ENCODE measurements at places on chromosomes 4 and X.

GRCh38 chrX:20431486-20431885, 164.8 kb upstream of the RPS6KA3 start:
- no peak for DNase-seq

GRCh38 chr4:23904639-23905071, 14.8 kb upstream of the PPARGC1A start:
- no peak for DNase-seq

DNA sequence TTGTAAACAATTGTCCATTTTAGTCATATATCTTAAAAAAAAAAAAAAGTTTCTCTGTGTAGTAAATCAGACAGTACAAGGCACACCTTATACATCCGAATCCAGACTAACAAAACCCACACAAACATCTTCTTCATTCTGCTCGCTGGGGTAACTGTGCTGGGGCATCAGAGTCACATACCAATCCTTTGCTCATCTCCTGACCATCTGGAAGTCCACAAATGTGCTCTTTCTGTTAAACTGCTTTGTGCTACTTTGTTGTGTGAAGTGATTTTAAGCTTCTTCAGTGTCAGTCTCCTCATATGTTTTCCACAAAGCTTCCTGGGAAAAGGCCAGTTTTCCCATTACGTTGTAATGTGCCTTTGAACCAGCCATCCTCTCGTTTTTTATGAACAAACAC, 86.2 kb upstream of the CBR4 start:
- DNase-seq = no peak

DNA sequence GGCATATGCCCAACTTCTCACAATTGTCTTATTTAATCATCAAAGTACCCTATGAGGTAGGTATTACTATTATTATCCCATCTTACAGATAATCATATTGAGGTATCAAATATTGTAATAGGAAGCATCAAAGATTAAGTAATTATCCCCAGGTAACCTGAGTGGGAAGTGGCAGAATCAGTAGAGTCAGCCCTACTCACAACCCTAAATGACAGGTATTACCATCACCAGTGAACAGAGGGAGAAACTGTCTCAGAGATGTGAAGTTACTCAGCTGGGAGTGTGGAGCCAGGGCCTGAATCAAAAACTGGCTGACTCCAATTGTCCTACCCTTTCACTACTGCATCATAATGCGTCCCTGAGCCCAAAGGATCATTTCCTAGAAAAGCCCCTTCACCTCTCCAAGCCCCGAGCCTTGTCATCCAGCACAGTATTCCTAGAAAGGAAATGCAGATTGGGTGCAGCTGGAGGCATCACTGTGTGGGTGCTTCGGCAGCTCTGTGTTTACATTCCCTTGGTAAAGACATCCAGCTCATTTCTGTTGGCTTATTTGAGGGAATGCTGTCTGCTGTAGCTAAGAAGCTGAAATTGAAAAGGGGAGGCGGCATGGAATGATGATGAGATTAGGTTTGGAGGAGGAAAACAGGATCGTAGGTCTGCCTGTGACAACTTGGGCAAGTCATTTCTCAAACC, 72.8 kb downstream of the DHX15 start:
- no peak for DNase-seq

- no peak for DNase-seq
Observed at GRCh38 chr4:104907991-104908390, 238.7 kb upstream of the TET2 start.

- DNase-seq = no peak
Observed at GRCh38 chrX:107324493-107325310, 118.3 kb downstream of the DNAAF6 start.

DNA sequence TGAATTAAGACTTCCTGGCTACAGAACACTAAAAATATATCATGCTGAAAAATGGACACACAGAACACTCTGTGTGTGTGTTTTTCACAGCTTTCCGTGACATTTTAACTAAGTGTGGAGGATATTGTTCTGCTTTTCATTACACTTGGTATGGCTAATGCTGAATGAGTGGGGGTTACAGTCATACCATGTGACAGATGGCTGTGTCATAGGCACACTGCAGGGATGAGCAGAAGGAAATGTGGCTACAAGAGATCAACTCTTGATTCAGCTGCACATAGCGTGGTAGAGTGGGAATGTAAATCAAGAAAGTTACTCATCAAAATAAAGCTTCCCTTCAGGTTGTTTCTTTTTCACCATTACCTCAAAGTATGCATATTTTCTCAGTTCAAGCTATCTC, 669.8 kb downstream of the IQCM start:
- no peak for DNase-seq

DNA sequence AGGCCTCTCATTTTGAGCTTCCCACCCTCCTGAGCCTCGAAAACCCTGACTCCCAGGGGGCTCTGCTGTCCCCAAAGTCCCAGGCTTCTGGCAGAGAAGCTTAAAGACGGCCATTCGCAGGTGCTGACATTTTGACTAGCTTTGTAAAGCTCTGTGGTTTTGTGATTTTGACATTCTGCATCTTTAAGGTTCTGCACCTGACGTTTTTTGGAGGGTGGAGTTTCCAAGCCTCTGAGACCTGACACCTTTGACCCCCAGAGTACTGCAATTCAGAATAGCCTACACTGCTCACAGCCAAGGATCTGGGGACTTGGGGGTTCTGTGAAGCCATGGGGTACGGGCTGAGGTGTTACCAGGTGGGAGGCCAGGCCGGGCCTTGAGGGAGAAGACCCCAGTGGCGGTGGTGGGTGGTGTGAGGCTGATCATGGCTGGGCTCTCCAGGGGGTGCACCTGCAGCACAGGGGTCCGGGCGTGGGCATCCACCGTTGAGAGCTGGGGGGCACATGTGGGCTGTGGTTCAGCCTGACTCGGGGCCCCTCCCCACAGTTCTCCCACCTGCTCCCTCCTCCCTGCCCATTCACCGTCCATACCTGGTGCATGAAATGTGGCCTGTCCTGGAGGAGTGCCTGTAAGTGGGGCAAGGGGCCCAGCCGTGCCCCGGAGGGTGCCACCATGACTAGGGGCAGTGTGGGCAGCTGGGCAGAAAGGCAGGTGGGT, 7.3 kb downstream of the FOXP3 start:
- no peak for DNase-seq

DNA sequence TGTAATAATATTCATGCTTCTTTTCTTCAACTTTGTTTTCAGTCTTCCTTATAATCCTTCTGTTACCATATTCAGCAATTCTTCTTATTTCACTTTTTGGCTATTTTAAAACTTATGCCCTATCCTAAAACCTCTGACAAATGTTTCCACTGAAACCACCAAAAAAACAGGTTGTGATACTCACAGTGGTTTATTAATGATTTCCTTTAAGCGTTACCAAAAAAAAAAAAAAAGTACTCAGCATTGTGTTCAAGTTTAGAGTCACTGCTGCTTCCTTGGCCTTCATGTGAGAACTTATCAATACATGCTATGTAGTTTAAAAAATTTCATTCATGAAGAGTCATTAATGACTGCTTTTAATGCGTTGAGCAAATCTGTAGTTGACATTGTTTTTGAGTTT, 35.4 kb upstream of the UGT2A3 start:
- DNase-seq = no peak

GRCh38 chrX:68842351-68842750, 13.5 kb downstream of the EFNB1 start:
- DNase-seq = no peak

GRCh38 chr4:8277356-8278008, 7.9 kb downstream of the HTRA3 start:
- DNase-seq = no peak

- no peak for DNase-seq
Observed at GRCh38 chrX:65491620-65492019, 43.0 kb downstream of the LAS1L start.

- no peak for DNase-seq
Observed at GRCh38 chr4:138977524-138977923, 38.1 kb upstream of the NOCT start.

GRCh38 chr4:36921476-36922216, 322.9 kb upstream of the NWD2 start:
- DNase-seq = no peak

GRCh38 chrX:125203737-125204578, 115.7 kb upstream of the TEX13C start:
- DNase-seq = no peak

DNA sequence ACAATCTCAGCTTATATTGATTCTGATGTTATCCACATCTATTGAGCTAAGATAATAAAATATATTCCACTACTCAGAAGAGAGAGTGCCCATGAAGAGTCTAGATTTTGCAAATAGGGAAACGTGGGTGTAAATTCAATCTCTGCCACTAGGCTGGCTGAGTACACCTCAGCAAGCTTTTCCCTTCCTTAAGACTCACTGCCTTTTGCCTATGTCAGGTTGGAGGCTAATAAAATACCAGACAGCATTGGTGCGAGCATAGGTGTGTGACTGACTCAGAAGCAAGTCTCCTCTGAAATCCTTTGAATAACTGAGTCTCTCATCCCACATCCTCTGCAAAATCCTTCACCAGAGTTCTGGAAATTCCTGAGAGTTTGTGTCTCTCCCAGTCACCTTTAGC, 405.4 kb upstream of the CPEB2 start:
- no peak for DNase-seq

DNA sequence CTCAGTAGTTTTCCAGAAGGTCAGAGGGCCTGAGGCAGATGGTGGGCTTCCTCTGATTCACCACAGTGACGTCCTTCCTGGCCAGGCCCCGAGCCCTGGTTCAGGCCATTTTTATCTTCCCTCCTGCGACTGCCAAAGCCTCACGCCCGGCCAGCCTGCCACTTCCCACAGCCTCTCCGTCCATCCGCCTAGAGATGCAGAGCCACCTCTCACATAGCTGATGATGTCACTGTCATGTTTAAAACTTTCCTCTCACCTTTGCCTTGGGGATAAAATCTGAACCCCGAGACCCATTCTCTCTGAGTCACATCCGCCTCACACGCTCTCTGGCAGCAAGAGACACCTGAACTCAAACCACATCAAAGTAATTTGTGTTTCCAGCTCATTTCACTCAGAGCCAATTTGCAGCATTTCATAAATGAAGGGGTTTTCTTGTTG, 175.3 kb downstream of the QDPR start:
- no peak for DNase-seq

GRCh38 chr4:10123227-10124101, 6.9 kb upstream of the WDR1 start:
- DNase-seq = no peak

- DNase-seq = no peak
Observed at GRCh38 chrX:134676436-134676835, 18.2 kb upstream of the PLAC1 start.

DNA sequence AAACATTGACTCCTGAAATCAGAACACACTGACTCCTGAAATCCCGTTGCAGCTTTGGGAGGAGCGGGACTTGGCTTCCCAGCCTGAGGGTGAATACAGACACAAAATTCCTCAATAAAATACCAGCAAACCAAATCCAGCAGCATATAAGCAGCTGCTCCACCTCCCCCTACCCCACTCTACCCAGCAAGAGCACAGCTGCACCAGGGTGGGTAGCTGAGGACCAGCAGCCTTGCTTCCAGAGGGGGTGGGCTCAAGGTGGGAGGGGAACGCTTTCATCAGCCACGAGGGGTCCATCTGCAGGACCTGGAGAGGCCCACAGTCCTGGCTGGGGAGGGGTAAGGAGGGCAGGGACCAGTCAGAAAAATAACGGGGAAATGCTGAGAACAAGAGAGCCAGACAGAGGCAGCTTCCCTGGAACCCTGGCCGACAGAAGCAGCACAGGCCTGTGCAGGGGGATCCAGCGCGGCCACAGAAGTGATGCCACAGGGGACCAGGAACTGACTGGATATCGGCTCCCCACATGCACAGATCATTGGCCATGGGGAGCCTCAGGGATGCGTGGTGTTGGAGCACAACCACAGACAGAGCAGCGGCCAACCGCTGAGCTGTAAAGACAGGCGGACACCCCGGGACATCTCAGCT, 49.8 kb downstream of the FGFRL1 start:
- no peak for DNase-seq

- DNase-seq = no peak
Observed at GRCh38 chr4:76689145-76689817, 208.7 kb downstream of the SOWAHB start.

- DNase-seq = no peak
Observed at GRCh38 chr4:164959896-164960295, 17.6 kb downstream of the TRIM61 start.

DNA sequence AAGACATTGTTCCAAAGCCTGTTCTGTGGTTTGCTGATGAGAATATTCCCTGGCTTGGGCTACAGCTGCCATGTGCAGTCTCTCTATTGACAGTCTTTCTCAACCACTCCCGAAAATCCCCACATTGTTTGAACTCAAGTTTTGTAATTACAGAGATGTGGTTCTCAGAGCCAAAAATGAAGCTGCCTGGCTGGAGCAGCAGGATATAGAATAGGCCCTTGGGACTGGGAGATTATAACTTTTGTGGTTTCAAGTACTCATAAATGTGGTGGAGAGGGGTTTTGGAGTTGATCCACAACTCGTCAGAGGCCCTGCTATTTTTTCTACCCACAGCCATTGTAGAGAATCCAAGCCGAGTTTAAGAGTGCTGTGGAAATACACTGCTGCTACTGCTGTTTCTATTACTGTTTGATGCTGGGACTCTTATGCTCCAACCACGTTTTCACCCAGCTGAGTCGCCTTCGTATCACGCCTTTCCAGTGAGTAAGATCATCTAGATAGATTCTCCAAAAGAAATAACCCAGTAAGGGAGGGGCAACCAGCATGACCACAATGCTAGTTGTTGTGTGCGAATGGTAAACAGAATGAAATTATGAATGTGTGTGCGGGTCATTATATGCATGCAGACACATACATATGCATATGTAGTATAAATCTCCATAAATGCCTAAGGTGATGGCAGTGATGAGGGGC, 57.1 kb upstream of the ATXN3L start:
- no peak for DNase-seq

DNA sequence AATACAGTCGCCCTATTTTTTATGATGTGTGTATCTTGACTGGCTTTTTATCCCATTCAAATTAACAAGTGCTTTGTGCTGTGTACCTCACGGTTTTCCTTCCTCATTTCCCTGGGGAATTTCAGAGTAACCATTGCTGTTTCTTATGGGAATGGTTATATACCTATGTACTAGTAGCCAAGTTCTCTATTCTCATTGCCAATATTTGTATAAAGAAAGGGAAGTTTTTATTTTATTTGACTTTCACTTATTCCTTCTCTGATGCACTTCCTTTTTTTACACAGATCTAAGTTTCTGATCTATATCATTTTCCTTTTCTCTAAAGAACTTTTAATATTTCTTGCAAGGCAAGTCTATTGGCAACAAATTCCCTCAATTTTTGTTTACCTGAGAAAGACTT, 181.3 kb downstream of the SOWAHB start:
- no peak for DNase-seq

DNA sequence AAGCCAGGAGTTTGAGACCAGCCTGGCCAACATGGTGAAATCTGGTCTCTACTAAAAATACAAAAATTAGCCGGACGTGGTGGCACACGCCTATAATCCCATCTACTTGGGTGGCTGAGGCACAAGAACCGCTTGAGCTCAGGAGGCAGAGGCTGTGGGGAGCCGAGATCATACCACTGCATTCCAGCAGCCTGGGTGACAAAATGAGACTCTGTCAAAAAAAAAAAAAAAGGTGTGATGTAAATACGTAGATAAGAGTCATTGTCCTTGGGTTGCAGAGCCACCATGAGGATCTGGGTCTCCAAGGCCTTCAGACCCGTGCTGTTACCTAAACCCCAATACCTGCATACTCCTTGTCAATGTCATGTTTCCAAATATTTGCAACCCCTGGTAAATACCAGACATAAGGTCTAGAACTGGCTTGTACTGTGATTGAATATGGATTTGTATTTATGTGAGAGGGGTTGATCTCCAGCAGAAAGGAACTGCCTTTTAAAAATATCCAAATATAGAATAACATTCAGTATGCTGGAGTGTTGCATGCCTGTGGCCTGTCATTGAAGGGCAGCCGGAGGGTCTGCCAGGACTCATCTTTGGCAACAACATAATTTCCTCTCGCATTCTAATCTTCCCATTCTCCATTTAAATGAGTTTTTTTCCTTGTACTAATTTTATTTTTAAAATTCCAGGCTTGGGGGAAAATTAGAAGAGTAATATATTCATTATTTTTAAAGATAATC, 40.4 kb downstream of the ATXN3L start:
- DNase-seq = no peak

Data from T-helper 2 cell (primary cell).